ENCODE measurements at places on chromosomes 5 and 9.

DNA sequence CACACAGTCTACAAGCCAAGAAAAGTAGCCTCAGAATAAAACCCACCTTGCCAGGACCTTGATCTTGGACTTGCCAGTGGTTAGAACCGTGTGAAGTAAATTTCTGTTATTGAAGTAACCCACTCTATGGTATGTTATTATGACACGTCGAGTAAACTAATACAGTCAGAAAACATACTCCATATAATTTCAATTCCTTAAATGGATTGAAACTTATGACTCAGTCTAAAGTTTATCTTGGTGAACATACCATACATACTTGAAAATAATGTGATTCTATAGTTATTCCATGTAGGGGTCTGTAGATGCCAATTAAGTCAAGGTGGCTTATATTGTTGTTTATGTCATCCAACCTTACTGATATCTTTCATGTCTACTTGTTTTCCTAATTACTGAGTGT, 950.7 kb downstream of the TLE4 start:
- DNase-seq = no peak

DNA sequence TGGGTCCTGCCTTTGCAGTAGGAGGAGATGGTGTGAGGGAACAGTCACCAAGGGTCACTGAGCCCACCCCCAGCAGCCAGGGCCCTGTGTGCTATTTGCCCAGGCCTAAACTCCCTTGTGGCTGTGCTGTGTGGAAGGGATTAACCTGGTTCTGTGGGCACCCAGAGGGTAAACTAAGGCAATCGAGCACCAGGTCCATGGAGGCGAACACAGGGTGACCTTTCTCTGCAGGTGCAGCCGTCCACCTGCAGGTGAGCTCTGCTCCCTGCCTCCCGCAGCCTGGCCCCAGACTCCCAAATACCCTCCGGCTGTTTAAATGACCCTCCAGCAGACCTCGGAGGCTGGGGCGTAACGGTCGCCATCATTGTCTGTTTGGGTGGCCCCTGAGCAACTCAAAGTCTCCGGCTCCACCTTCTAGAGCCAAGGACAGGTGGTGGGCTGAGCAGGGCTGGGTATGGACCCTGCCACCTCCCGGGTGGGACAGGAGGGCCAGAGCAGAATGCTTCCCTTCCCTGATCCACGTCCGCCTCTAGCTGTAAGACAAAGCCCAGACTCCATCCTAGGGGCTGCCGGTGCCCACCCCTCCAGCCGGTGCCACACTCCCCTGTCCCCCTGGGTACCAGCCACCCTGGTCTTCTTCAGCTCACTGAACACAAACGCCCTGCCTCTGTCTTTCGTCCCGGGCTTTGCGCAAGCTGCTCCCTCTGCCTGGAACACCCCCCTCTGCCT, 34.1 kb upstream of the FIBCD1 start:
- no peak for DNase-seq

DNA sequence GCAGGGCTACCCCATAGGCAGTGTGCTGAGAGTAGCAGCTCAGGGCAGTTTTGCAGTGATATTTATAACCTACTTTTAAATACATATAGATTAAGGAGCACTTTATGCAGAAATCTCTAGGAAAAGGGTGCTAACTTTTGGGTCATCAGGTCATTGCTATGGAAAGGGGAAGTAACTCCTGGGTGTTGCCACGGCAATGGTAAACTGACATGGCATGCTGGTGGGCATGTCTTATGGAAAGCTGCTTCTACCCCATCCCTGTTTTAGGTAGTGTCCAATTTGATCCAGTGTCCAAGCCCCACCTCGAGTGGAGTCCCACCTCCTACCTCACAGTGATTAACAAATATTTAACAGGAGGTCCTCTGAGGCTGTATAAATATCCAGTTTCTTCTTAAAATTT, 56.8 kb upstream of the XPA start:
- DNase-seq = no peak

DNA sequence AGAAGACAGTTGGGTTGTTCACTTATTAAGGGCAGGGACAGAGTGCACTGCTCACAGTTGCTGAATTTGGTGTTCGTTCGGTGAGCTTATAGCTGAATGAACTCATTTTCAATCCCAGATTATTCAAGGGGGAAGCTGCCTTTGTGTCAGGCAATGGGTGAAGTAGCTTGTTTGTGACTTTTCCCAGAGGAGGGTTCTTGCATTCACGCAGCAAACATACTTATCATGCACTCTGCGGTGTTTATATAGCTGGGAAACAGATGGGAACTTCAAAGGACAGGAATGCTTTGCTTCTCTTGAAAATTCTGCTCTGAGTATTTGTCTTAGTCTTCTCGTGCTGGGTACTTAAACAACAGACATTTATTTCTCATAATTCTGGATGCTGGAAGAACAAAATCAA, 64.7 kb upstream of the ABCA1 start:
- DNase-seq = no peak

DNA sequence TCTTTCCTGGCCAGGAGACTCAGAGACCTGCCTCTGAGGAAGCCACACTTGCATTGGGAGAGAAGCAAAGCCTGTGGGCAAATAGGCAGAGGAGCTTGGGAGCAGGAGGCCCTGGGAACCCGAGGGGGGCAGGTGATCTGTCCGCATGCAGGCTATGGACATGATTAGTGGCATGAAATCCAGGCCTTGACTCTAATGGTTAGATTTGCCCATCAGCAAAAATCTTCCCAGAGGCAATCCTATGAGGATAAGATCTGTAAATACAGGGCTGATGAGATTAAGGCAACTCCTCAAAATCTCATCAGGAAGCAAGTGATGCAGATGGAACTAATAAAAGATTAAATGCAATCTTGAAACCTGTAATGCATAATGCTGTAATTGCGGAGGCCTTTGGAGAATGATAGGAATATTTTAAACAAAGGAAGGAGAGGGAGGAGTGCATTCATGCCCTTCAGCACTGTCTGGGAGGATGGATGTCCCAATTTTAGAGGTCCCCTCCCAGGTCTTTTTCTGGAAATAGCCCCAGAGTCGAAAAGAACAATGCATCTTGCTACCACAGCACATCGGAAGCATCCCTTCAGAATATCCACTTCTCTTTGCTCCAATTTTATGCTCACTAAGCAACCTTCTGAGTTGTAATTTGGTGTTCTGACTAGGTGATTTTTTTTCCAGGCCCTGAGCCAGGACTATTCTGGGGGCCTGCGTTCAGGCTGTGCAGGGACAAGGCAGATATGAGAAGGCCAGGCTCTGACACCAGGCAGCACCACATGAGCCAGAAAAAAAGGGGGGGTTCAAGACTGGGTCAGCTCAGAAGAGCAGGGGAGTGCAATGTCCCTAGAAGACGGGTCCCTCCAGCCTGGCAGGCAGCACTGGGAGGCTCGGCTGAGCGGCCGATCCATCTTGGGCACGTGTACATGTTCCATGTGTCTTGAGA, 66.5 kb downstream of the MED10 start:
- no peak for DNase-seq

DNA sequence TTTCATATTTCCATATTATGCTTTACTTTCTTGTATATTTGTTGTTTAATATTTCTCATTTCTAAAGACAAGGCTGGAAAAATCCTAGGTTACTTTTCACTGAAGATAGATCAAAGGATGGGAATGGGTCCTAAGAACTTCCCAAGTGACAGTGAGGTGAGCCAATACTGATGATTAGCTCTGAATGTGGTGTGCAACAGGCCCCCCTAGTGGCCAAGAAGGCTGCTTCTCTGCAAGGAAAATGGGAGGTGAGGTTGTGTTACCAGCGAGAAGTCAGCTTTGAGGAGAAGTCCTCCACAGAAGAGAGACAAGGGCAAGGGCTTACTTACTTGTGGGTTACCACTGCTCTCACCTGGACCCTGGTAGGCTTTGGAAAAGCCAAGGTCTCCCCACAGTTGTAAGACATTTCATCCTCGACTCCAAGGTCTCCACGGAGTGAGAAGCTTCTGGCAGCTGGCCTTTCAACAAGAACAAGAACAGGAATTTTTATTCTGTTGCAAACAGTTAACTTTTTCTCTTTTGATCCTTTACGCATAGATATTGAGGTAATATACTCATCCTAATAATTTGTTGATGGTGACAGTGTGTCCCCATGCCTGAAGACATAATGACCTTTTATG, 69.9 kb downstream of the MAMDC2 start:
- DNase-seq = peak; percentile 30

- no peak for DNase-seq
Observed at GRCh38 chr5:138353560-138354080, 1.1 kb downstream of the KDM3B start.

GRCh38 chr9:2601785-2602378, 19.7 kb upstream of the VLDLR start:
- no peak for DNase-seq

GRCh38 chr5:139577689-139578290, 16.7 kb downstream of the UBE2D2 start:
- DNase-seq = no peak

Measured in SHP77 (cell line).